ENCODE measurements at places on chromosomes 11 and 22.

GRCh38 chr22:32354360-32355351 lies 3.0 kb upstream of the RFPL3 start:
- no peak for DNase-seq

DNA sequence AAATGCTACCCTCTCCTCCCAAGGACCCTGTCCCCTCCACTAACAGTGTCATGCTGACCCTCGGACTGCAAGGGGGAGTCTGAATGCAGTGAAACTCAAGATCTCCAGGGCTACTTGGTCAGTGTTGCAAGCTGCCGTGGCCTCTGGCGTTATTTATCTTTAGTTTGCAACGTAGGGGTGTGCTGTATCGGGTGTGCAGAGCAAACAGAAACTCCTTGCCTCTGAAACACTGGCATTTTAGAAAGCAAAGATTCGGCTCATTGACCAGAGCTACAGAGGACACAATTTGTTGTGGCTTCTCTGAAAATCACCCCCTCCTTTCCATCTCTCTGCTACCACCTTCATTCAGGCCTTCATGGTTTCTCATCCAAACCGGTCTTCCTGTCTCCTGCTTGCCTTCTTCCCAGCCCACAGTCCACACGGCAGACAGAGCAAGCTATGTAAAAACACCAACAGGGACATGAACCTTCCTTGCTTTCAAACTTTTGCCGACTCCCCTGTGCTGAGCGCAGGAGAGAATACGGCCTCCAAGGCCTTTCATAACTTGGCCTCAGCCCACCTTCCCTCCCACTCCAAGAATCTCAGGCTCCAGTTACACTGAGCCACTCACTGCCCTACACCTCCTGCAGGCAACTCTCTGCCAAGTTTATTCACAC lies 14.9 kb downstream of the FZD4 start:
- DNase-seq = no peak

- DNase-seq = no peak
These were observed 57.9 kb upstream of the PARVA start for GRCh38 chr11:12319461-12319951.

DNA sequence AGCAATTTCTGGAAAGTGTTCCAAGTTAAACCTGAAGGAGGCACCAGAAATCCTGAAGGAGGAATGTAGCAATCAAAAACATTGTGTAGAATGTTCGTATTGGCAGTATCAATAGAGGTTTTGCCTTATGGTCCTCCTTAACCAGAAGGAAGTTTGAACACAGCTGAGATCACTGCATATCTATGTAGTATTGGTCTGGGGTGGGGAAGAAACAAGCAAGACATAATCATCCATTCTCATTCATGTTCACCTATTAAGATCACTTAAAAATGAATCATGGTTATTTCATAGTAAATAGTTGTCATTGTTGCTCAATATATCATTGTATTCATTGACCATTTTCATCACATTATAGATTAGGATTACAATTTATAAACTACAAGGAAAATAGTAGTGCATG lies 160.5 kb downstream of the DDX10 start:
- DNase-seq = no peak

- DNase-seq = no peak
These were observed 20.9 kb upstream of the ARHGAP8 start for GRCh38 chr22:44731357-44731970.

GRCh38 chr22:47919001-47919441 lies 1156.6 kb downstream of the TBC1D22A start:
- DNase-seq = no peak

GRCh38 chr22:30829901-30830550 lies 135.4 kb downstream of the OSBP2 start:
- no peak for DNase-seq

GRCh38 chr11:959027-959426 lies 33.4 kb downstream of the AP2A2 start:
- no peak for DNase-seq

DNA sequence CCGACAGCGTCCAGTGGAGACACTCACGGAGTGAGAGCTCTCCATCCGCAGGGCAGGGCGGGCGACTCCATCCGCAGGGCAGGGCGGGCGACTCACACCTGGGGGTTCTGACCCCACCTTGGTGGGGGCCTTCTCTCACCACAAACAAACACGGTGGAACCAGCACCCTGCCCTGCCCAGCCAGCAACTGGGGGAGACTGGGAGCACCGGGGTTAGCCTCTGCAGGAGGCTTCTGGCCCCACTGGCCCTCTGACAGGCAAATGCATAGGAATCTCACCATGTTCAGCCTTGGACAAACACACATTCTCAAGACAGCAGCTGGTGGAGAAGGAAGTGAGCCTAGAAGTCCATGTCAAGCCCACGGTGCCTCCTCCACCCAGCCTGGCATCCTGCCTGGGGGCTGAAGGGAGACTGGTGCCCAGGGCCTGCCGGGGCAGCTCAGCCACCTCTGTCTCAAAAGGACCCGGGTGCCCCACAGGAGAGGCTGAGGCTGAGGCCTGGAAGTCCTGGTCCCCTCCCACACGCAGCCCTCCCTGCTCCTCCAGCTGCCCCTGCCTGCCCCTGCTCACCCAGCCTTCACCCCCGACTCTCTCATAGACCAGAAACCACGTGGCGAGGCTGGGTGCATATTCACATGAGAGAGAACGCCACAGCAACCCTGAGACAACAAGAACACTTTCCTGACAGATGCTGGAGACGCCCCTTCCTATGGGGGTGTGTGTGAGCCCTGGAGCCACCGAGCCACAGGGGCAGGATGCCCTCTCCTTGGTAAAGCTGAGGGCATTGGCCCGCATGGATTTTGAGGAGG lies 98.4 kb upstream of the B3GAT1 start:
- no peak for DNase-seq

DNA sequence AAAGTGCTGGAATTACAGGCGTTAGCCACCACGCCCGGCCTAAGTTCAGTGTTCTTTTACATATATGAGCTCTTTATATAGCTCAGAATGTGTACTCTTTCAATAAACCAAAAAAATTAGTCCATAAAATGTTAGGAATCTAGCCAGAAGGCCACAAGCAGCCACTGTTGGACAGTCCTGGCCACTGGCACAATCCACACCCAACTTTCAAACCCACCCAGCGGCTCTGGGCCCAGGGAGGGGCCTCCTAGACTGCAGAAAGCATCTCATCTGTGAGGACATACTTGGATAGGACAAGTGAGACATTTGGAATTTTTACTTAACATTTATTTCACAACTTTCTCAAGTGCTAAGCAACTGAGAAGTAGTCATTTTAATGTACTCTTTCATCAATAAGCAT lies 6.4 kb downstream of the PACSIN2 start:
- no peak for DNase-seq

- no peak for DNase-seq
These were observed 218.9 kb upstream of the ISX start for GRCh38 chr22:34847072-34847471.

DNA sequence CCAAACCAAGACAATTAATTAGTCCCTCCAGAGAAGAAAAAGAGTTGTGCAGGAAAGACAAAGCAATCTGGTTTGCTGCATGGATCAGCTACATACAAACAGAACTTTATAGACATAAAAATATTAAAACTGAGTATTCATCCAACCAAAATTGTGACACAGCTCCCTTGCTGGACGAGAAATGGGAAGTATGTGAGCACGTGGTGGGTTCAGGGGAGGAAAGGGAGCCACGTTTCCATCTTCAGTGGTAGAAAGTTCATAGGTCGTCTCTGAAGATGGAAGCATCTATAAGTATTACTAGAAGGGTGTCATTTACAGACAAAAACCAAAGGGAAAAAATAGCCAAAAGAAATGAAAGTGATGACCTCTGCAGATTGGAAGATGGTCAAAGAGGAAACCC lies 7.1 kb upstream of the KCNJ5 start:
- DNase-seq = no peak

DNA sequence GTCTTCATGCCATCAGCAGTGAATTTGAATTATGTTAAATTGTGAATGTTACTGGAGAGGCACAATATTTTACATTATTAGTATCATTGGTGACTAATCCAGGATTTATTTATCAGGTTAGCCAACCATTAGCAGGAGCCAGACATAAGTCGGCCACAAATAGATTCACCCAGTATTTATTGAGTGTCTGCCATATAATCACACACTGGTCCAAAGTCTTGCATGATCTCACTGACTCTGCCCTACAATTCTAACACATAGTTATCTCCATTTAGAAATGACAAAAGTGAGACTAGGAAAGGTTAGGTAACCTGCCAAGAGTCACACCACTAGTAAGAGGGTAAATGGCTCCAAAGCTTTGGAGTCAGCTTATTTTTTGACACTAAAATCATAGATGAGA lies 179.6 kb downstream of the BLID start:
- no peak for DNase-seq

DNA sequence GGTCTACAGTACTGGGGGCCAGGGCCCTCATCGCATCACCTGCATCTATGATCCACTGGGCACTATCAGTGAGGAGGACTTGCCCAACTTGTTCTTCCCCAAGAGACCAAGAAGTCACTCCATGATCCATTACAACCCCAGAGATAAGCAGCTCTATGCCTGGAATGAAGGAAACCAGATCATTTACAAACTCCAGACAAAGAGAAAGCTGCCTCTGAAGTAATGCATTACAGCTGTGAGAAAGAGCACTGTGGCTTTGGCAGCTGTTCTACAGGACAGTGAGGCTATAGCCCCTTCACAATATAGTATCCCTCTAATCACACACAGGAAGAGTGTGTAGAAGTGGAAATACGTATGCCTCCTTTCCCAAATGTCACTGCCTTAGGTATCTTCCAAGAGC lies 3.8 kb upstream of the PPFIBP2 start:
- no peak for DNase-seq

DNA sequence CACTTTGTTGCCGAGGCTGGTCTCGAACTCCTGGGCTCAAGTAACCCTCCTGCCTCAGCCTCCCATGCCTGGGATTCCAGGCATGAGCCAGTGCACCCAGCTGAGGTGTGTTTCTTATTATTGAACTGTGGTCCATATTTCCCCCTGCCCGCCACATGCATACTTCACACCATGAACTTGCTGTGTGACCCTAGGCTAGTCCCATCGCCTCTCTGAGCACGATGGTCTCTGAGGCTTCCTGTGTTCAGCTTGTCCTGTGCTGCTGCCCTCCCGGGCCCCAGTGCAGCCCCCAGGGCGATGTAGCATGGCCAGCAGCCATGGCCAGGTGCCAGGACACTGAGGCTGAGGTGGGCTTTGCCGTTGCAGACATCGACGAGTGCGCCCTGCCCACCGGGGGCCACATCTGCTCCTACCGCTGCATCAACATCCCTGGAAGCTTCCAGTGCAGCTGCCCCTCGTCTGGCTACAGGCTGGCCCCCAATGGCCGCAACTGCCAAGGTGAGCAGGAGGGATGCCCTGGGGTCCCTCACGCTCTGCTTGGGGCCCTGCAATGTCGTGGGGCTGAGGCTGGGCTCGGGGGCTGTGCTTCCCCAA lies 45.7 kb downstream of the FBLN1 start:
- DNase-seq = no peak

GRCh38 chr22:19823902-19824211 lies 30.8 kb downstream of the GNB1L start:
- no peak for DNase-seq

DNA sequence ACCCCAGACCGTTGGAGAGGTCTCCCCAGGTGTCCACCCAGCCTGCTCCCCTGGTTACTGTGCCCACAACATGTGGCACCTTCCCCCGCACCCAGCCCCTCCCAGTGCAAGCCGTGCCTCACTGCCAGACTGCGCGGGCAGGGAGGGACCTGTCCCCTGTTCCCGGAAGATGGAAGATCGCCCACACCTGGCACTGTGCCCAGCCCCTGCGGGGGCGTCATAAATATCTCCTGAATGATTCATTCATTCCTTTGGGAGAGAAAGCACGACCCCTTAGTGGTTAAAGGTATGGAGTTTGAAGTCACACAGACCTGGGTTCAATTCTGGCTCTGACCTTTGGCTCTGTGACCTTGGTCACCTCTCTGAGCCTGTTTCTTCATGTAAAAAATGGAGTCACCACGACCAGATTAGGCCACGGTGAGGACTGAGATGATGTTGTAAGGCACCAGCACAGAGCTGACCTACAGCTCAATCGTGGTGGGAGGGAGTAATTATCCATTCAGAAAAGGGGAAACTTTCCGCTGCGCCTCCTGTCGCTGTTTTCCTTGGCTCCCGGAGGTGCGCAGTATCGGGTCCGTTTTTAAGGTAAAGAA lies 497 bp upstream of the SYT12 start:
- no peak for DNase-seq

- DNase-seq = no peak
These were observed 8.3 kb upstream of the INSC start for GRCh38 chr11:15106201-15106965.

DNA sequence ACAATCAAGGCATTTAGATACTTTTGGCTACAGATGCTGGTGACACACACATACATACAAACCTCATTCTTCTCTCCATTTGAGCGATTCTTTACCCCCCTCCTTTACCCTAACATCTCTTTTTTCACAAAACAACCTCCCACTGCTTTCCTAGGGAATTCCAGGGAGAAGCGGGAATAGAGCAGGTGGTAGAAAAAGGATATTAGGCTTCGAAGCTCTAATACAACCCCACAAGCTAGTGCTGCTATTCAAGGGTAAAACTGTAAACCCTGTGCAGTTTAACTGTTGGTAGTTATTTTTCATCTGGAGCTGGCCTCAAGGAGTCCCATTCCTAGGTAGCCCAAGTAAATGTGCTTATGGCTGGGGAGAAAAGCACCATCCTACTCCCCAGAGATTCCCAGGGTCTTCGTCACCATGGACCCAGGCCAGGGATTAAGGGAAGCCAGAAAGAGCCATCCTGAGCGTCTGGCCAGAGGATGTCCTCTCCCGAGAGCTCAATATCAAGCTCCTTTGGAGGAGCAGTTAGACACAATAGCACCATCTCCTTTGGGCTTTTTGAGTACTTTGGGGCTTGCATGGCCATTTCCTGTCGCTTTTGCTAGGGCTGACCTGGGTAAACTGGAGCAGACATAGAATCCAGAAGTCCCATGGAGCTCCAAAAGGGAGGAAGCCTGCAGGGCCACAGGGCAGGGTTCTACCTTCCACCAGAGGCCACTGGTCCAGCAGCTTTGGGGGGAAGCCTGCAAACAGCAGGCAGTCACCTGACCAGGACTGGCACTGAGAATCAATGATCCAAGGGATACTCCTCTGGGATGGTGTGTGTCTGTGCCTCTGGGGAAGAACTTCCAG lies 3.1 kb downstream of the MAML2 start:
- DNase-seq = no peak

- DNase-seq = no peak
These were observed 133.2 kb upstream of the TEAD1 start for GRCh38 chr11:12540913-12541582.

- DNase-seq = no peak
These were observed 61.4 kb upstream of the FADD start for GRCh38 chr11:70141486-70142220.

GRCh38 chr11:119044708-119045107 lies 12.3 kb downstream of the HYOU1 start:
- no peak for DNase-seq

- DNase-seq = no peak
These were observed 28.3 kb downstream of the ANO5 start for GRCh38 chr11:22221143-22221542.
